ENCODE measurements at places on chromosomes 5 and 9.

DNA sequence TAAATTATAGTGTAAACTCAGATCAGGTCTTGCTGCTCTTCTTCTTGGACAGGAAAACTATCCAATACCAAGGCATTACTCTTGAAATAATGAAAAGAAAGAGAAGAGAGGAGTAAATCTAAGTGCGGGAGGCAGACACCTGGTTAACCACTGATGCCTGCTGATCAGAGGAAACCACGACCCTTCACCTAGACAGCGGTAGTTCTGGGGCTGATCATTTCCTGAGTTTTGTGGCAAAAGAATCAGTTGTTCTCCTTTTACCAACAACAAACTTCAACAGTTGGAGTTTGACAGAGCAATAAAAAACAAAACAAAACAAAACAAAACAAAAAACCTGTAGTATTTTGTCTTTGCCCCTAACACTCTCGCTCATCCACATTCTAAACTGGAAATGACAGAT, 3.0 kb downstream of the RLN1 start:
- peak; percentile 16 for DNase-seq

DNA sequence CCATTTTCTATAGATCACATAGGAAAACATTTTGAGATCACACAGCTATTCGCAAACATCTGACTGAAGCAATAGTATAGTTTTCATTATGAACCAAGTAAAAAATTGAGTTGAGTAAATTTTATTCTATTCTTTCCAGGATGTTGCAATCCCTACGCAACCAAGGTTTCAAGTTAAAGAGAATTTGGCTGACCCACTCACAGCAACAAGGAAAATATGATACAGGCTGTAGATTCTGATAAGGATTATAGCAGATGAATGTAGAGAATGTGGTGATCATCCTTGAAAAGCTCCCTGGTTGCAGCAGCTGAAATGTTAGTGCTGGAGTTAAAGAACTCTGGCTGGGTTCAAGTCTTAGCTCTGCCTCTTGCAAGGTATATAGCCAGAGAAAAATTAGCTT, 4.7 kb downstream of the ABCA1 start:
- no peak for DNase-seq

DNA sequence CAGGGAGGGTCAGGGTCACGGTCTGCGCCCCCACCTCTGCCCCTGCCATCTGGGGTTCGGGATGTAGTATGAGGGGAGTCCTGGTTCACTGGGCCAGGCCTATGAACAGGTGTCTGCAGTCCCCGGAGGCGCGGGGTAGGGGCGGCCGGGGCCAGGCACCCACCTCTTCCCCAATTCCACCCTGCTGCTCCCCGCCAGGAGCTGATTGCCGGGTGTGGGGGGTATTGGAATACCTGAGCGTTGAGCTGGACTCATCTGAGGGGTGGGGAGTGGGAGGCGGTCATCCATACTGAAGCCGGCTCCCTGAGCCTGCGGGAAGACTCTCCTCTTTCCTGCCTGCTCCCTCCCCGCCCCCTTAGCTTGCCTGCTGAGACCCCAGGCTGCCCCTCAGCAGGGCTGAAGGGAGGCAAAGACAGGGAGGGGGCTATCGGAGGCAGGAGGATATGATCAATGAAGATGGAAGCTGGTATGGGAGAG, 679 bp downstream of the SLC6A7 start:
- no peak for DNase-seq

GRCh38 chr9:96508227-96508940, 58.4 kb downstream of the HABP4 start:
- DNase-seq, result no peak

DNA sequence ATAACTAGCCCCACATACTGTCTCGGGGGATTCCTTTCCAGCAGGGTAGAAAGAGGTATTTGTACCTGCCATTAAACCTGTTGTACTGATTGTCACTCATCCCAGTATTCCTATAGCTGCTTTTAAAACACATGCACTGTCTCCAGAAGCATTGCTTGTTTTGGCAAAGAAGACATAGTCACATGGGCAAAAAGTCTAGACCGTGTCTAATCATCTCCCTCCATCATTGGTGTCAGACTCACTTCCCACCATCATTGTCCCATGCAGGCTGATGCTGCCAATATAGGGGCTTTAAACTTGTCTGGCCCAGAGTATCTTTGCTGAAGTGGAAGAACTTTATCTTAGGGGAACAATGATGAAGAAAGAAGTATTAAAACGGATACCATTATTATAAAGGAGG, 12.6 kb downstream of the DNAJC21 start:
- no peak for DNase-seq

DNA sequence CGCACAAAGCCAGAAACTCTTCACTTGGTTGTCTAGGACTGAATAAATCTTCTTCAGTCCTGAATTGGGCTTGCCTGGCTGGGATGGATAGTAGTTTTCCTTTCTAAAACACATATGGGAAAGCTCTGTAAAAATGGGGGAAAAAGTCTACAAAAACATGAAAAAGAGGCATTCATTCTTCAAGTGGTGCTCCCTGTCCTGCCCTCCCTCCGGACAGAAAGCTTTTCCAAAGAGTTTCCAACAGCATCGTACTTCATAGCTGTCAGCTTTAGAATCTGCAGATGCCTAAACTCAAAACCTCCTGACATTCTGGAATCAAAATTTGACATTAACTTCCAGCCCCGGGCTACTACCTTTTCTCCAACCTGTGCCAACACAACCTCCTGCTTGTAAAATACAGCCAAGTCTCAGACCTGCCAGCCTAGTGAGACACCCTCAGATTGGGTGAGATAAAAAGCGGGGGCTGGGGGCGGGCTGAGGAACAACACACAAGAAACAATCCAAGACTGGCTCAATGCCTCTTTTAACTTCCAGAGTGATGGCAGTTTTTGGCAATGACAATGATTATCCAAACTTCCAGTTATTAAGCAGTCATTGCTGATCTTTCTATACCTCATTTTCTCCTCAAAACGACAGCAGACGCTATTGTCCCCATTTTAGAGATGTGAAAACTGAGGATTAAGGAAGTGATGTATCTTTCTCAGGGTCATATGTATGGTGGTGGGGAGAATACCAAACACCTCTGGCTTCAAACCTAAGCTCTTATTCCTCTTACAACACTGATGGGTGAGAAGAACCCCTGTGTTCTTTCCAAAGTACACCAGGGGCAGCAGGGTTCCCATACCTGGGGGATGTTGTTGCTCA, 1.3 kb downstream of the TNC start:
- DNase-seq, result no peak

GRCh38 chr5:89441965-89442364, 559.0 kb upstream of the MEF2C start:
- DNase-seq, result no peak

DNA sequence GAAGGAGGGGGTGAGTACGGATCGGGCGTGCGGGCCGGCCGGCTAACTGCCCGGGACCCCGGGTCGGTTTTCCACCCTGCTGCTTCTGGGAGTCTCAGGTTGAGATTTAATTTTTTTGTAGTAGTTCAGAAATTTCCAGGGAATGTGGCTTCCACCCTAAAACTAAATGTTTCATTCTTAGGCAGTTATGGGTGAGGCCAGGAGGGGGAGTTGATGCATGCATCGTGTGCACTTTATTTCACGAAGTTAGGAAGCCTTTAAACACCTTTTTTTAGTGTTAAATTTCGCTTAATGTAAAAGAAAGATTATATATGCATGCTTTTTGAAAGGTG, 905 bp downstream of the CDK9 start:
- DNase-seq, result no peak

GRCh38 chr5:133370036-133370831, 242.1 kb downstream of the FSTL4 start:
- no peak for DNase-seq

DNA sequence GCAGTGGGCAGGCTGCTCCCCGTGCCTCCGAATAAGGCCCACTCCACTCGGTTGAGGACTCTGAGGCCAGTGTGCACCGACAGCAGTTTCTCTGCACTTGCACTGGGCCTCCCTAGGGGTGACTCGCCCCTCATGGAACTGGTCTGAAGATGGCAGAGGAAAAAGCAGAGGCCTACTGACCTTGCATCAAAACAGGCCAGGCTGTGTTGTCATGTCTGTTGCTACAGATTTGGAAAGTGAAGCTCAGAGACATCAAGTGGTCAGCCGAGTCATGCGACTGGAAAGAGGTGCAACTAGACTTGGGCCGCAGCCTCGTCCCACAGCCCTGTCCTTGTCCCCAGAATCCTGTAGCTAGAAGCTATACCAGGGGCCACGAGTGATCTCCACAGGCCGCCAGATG, 78.3 kb downstream of the DCP2 start:
- no peak for DNase-seq

DNA sequence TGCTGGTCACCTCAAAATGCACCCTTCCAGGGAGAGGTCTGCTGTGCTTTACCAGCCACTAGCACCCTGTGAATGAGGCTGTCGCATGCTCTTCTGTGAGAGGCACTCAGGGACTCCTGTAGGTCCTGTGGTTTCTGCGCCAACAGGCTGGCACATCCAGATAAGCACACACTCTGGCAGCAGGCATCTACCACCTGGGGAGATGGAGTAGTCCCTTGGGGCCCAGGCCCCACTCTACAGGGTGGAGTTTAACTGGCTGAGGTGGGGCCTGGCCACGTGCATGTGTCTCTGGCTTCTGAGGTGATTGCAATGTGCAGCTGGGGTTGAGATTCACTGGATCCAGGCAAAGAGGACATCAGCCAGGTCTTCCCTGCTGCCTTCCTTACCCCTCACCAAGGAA, 32.3 kb downstream of the TMEM174 start:
- DNase-seq, result no peak
